Right cardiac atrium (tissue), 5 donors: ENCODE measurements at places on chromosomes 2 and 18. TPM values are rescaled to one million over a fixed set of nuclear protein-coding genes. Genes with fewer than 3 reads are reported as not detected.

Gene CD8A
- 0.71 TPM for total RNA-seq

GRCh38 chr2:41970988-41971660 lies 76.7 kb upstream of the PKDCC start:
- DNase-seq = no peak

Gene CIB4
- total RNA-seq = not detected

Gene CRYGD
- not detected for total RNA-seq

GRCh38 chr2:151637271-151637781 lies 97.0 kb downstream of the NEB start:
- DNase-seq = no peak

- no peak for DNase-seq
Measured at GRCh38 chr2:106566050-106566449, 78.9 kb downstream of the CD8B2 start.

DNA sequence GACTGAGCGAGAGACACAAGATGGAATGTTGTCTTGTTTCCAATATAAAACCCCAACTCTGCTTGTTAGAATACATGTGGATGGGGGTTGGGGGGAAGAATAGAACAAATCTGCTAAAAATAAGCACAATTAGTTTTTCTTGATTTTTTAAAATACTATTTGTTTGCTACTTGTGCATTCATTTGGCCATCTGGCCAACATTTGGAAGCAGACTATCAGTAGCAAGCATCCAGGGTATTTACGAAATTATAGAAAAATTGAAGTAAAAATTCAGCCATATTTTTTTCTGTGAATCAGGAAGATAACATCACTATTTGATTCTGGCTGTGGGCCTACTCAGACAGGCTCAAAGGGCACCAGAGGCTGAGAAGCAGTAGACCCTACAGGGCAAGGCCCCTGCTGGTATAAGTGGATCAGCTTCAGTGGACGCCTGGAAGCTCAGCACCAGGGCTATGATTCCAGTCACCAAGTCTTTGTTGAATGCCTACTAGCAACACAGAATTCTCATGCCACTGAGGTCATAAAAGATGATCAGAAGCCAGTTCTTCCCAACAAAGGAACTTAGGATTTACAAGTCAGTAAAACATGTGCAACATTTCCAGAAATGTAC lies 133.9 kb downstream of the CCBE1 start:
- DNase-seq = no peak

- DNase-seq = no peak
Measured at GRCh38 chr2:3040066-3040428, 337.6 kb downstream of the EIPR1 start.

- no peak for DNase-seq
Measured at GRCh38 chr2:232649033-232649432, 15.6 kb downstream of the EFHD1 start.

Gene LOXHD1
- 0.15 TPM for total RNA-seq

Gene PIEZO2
- total RNA-seq = 0.56 TPM
